CD4-positive, alpha-beta T cell treated with Interleukin-4 for 1 hour (primary cell): ENCODE measurements at places on chromosomes 5 and 9.

GRCh38 chr9:116168231-116168630 lies 14.6 kb downstream of the PAPPA start:
- DNase-seq: no peak

DNA sequence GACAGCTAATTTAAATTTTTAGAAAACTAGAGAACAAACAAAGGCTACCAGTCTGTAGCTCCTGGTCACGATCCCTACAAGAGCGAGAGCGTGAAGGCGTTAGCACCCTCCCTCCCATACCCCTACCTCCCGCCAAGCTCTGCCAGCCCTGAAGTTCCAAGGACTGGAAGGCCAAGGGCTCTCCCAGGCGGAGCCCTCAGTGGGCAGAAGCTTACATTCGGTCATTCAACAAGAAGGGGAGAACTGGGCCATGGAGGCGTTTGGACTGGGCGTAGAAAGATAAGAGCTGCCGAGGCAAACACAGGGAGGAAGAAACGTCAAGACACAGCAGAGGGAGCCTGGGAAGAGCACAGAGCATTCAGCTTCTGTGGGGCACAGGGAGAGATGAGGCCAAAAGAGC lies 3.0 kb downstream of the MXD3 start:
- no peak for DNase-seq

DNA sequence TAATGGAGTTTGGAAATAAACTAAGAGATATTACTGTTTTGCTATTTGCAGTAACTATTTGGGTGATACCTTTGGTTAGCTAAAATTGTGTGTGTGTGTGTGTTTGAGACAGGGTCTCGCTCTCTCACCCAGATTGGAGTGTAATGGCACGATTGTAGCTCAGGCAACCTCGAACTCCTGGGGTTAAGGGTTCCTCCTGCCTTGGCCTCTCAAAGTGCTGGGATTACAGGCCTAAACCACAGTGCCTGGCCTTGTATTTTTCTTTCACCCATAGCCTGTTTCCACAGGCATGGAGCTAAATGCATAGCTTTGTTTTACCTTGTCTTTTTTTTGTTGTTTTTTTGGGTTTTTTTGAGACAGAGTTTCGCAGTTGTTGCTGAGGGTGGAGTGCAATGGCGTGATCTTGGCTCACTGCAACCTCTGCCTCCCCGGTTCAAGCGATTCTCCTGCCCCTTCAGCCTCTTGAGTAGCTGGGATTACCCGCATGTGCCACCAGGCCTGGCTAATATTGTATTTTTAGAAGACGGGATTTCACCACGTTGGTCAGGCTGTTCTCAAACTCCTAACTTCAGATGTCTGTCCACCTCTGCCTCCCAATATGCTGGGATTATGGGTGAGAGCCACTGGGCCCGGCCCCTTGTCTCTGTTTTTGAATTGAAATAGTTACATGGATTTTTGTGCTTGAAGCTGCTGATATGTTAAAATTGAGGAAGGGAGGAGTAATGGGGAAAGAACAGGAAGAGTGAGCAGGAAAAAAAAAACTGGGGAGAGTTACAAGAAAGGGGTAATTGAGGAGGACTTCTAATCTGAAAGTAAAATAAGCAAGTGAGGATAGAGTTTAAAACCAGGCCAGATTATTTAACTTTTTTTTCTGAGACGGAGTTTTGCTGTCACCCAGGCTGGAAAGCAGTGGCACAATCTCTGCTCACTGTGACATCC lies 5.7 kb downstream of the GPBP1 start:
- no peak for DNase-seq

DNA sequence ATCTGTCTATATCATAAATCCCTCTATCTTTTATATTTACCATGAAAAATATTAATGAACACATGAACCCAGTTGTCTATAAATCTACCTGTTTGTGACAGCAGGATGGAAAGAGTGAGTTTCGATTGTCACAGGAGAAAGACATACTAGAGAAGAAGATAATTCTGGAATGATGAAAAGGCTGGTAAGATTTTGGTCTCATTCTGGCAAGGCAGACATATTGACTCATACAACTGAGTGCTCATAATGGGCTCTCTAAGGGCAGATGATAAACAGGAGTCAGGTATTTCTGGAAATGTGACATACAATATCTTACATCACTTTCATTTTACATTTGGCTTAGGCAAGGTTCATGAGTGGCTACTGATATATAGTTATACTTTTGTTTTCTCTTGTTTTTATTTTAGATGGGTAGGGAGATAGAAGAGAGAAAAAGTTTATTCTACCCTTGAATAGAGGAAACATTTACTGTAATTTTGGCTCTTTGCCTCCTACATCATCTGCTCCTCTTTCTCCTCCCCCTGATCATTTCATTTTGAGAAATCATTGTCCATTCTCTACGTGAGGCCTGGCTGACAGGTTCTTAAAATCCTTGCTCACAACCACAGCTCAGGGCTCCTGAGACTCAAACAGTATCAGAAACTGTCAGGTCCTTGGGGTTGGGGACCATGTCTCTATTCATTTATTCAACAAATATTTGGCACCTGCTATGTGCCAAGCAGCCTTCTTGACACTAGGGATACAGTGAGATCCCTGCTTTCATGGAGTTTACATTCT lies 14.4 kb downstream of the ELOVL7 start:
- DNase-seq: no peak

DNA sequence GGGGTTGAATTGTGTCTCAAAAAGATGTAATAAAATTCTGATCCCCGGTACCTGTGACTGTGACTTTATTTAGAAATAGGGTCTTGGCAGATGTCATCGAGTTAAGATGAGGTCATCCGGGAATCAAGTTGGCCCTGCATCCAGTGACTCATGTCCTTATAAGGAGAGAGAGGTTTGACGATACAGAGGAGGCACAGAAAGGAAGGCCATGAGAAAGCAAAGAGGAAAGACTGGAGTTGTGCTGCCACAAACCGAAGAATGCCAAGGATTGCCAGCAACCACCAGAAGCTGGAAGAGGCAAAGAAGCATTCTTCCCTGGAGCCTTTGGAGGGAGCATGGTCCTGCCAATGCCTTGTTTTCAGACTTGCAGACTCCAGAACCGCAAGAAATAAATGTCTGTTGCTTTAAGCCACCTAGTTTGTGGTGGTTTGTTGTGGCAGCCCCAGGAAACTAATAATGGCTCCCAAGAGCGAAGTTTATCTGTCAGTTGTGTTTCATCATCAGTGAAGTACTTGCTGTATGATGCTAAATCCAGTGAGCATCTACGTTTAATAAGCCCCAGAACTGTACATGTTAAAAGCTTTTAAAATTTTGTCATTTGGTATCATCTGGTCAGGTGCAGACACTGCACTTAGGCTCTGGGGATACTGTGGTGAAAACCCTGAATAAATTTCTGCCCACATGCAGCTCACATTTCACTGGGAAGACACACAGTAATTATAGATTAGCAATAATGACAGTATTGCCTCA lies 114.8 kb downstream of the TLE4 start:
- no peak for DNase-seq

GRCh38 chr9:38434365-38434764 lies 10.1 kb upstream of the IGFBPL1 start:
- DNase-seq: no peak

DNA sequence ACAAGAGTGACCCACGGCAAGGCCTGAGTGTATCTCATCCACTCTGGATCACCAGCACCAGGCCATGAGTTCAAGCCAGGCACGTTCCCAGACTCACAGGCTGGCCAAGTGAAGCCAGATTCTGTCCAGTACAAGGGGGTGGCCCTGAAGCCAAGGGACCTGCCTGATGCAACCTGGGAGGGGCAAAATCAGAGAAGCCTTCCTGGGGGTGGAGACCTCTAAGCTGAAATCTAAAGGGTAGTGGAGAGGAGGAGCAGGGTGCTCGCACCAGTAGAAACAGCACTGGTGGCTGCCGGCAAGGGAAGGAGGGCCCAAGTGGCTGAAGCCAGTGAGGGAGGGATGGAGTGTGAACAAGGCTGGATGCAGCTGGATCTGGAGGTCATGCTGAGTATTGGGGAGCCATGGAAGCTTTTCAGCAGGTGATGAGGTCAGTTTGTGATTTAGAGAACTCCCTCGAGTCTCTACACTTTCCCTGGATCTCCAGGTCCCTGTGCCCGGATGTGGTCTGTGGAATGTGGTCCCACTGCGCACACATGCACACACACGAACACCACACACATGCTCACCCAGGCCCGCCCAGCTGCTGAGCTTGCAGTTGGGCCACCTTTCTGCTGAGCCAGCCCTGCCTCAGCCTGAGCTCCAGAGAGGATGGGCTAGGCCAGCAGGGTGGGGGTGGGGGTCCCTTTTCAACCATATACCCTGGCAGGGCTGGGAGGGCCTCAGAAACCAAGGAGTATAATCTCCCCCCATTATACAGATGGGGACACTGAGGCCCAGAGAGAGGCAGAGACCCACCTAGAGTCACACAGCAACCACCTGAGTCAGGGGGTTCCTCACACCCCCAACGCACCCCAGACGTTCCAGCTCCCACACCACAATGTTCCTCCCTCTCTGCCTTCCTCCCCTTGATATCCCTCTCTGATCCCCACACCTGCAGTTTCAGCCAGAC lies 1.6 kb downstream of the PIP5KL1 start:
- no peak for DNase-seq

DNA sequence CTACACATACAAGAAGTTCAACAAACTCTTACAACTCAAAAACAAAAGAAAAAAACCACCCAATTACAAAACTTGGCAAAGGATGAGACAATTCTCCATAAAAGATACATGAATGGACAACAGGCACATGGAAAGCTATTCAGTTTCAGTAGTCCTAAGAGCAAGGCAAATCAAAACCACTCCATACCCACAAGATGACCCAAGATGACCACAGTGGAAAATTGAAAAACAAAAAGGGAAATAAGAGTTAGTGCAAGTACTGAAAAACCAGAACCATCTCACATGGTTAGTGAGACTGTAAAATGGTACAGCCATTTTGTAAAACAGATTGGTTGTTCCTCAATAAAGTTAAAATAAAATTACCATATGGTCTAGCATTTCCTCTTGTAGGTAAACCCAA lies 287.1 kb upstream of the CDH9 start:
- no peak for DNase-seq

- DNase-seq: no peak
Observed at GRCh38 chr9:1456301-1457024, 406.3 kb downstream of the DMRT2 start.

DNA sequence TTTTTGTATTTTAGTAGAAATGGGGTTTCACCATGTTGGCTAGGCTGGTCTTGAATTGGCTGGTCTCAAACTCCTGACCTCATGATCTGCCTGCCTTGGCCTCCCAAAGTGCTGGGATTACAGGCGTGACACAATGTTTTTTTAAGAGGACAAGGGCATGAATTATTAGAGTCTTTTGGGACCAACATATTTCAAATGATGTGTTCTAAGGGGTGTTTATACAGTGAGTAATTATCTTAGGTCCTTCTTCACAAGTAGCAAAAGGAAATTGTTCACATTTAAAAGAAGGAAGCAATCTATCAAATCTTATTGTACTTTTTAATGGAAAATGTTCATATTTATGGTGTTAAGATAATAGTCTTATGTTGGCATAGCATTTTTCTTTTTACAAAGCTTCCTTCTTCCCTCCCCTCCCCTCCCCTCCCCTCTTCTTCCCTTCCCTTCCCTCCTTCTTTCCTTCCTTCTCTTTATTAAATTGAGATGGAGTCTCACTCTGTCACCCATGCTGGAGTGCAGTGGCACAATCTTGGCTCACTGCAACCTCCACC lies 6.7 kb downstream of the GNG10 start:
- DNase-seq: no peak

- DNase-seq: no peak
Observed at GRCh38 chr5:53083927-53084326, 25.6 kb downstream of the MOCS2 start.

- DNase-seq: no peak
Observed at GRCh38 chr5:16957304-16958196, 21.5 kb upstream of the MYO10 start.

GRCh38 chr9:9045572-9045971 lies 1246.0 kb upstream of the DMAC1 start:
- no peak for DNase-seq

DNA sequence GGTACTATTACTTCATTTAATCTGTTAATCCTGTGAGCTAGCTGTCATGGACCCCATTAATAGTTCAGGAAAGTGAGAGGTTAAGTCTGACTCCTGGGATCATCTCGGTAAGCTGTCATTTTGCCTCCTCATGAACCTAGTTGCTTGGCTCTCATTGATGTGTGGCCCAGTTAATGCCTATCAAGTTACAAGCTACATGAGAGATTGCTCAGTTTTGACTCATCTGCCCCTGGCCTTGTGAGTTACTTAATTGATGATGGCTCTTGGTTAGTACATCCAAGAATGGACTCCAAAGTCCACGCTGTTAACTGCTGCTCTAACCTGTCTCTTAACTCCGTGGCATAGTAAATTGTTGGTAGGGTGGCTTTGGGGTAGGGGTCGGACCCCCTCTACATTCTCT lies 23.9 kb downstream of the LARP1 start:
- DNase-seq: no peak

GRCh38 chr9:81150016-81150625 lies 539.2 kb downstream of the TLE1 start:
- no peak for DNase-seq
